ENCODE measurements at places on chromosomes 7 and 10. TPM values are rescaled to one million over a fixed set of nuclear protein-coding genes. Genes with fewer than 3 reads are reported as not detected.

The GRID2IP gene
- total RNA-seq: 0.66 TPM

DNA sequence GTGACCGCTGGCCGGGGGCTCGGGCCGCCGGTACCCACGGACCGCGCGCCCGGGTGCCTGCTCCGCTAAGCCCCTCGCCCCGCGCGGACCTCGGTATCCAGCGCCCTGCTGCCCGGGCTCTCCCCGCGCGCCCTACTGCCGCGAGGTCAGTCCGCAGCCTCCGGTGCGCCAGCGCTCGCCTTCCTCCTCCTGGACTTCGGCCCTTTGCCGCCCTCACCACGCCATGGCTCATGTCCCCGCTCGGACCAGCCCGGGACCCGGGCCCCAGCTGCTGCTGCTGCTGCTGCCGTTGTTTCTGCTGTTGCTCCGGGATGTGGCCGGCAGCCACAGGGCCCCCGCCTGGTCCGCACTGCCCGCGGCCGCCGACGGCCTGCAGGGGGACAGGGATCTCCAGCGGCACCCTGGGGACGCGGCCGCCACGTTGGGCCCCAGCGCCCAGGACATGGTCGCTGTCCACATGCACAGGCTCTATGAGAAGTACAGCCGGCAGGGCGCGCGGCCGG lies 483 bp downstream of the GDF10 start:
- no peaks in the 10 kb centered on the region for H3K4me1 ChIP-seq
- peak overlapping the region; percentile 82 for H3K4me3 ChIP-seq
- H3K36me3 ChIP-seq: no peaks in the 10 kb centered on the region

The SFRP5 gene
- total RNA-seq: not detected

DNA sequence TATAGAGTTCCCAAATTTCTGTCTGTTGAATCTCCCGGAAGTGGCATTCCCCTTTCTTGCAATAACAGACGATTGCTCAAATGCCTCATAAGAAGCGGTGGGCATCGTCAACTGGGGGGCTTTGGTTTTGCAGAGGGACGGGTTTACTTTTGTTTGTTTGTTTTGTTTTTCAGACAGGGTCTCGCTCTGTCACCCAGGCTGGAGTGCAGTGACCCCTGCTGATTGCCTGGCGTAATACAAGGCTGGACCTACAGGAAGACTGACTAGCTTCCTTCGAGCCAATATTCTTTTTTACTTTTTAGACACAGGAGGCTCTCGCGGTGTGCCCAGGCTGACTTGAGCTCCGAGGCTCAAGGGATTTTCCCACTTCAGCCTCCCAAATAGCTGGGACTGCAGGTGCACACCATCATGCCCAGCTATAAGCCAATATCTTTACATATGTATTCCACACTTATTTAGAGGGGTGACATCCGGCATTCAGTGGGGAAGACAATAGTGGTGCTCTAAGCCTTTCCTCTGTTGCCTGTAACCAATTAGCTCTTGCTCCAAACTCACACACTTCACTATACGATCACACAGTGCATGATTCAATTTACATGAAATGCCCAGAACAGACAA lies 58.1 kb downstream of the FHIP2A start:
- no peak overlapping the region for H3K27ac ChIP-seq
- H3K36me3 ChIP-seq: no peaks in the 10 kb centered on the region
- H3K27me3 ChIP-seq: peaks cover 8% of the 10 kb centered on the region
- no peak overlapping the region for H3K4me3 ChIP-seq
- DNase-seq: peak; percentile 76

The PLEKHS1 gene
- not detected for total RNA-seq
